Fibroblast of gingiva (primary cell): ENCODE measurements at places on chromosomes 2 and 18.
A peak's percentile ranks its signal among the peaks of the same experiment; 100 is the strongest.

- no peak for DNase-seq
These were observed 79.2 kb downstream of the SLC25A12 start for GRCh38 chr2:171814883-171815282.

DNA sequence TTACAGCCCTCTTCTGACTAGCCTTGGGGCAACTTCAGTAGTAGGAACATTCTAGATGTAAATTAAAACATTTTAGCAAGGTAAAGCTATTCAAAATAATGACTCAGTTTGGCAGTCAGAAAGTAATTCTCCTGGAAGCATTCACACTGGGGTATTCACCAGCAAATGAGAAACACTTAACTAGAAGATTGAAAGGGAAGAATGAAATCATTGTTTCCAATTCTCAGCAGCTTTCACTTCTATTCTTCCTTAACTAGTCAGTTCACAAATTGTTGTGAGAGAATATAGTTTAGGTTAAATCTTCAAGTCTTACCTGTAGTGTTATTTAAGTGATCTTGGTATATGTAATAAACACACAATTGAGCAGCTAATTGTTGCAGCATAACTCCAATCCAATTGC lies 1135.6 kb upstream of the FAM98A start:
- DNase-seq, result no peak

GRCh38 chr18:54381640-54382039 lies 23.9 kb downstream of the C18orf54 start:
- no peak for DNase-seq

DNA sequence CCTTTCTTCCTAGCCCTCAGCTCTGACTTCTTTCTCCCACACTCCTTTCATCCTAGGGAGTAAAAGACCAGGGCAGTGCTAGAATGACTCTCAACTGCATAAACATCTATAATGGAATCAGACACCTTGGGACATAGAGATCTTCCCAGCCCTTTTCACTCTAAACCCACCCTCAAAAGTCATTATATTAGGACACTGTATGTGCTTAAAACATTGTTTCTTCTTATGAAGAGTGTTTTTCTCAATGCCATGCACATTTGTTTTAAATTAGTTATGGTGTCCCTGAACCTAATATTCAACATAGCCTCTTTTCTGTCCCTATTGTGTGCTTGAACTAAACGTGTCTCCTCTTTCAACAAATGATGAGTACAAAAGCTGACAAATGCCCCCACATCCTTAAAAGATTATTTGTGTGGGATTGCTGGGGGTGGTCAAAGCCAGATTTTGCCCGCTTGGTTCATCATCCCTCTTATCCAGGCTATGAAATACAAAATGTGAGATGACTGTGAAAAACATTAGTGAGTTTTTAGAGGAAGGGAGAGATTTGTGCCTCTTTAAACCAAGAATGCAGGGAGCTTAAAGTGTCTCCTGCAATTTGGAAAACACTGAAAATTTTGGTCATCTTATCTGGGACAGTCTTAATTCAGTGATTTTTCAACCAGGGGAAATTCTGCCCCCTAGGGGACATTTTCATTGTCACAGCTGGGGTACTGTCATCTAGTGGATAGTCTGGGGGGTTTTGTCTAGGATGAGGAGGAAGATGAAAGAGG lies 29.0 kb downstream of the SERPINB5 start:
- no peak for DNase-seq

- no peak for DNase-seq
These were observed 1322.9 kb upstream of the TMEFF2 start for GRCh38 chr2:193517615-193518014.

DNA sequence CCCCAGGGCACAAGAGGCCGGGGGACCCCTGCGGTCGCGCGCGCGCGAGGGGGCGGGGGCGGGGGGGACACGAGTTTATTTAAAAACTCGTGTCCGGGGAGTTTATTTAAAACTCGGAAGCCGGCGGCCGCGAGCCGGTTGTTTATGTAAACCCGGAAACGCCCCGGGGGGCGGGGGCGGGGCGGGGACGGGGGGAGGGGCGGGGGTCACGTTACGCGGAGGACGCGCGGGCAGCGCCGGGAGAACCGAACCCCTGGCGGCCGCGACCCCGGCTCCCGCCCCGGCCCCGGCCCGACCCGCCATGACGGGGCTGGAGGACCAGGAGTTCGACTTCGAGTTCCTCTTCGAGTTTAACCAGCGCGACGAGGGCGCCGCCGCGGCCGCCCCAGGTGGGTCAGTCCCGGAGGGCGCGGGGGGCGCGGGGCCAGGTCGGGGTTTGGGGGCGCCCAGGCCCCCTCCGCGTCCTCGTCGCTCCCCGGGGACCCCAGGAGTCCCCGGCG lies 4.4 kb downstream of the NFATC1 start:
- no peak for DNase-seq

- no peak for DNase-seq
These were observed 213.9 kb downstream of the TFCP2L1 start for GRCh38 chr2:121071034-121071504.

GRCh38 chr2:127664895-127665225 lies 10.5 kb downstream of the LIMS2 start:
- no peak for DNase-seq

DNA sequence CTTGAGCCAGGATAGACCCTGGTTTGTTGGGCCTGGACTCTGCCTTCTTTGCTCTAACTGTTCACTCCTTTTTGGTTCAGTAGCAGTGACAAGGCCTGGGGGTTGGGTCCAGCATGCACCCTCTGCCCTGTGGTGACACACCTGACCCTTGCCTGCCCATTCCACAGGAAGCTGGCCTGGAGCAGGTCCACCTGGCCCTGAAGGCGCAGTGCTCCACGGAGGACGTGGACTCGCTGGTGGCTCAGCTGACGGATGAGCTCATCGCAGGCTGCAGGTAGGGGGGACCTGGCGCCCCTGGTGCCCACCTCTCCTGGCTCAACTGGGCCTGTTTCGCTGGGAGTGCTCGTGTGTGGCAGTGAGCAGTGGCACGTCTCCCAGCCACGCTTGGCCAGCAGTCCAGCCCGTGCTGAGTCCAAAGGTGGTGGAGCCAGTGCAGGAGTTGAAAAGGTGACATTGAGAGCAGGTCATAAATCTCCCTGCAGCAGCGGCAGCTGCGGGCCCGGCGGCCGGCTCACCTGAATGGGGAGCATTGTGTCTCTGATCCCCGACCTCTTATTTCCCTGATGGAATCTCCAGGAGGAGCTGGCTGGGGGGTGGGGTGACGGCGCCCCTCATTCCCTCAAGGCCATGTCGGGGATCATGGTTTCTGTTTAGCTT lies 102.6 kb downstream of the DYSF start:
- DNase-seq, result no peak

DNA sequence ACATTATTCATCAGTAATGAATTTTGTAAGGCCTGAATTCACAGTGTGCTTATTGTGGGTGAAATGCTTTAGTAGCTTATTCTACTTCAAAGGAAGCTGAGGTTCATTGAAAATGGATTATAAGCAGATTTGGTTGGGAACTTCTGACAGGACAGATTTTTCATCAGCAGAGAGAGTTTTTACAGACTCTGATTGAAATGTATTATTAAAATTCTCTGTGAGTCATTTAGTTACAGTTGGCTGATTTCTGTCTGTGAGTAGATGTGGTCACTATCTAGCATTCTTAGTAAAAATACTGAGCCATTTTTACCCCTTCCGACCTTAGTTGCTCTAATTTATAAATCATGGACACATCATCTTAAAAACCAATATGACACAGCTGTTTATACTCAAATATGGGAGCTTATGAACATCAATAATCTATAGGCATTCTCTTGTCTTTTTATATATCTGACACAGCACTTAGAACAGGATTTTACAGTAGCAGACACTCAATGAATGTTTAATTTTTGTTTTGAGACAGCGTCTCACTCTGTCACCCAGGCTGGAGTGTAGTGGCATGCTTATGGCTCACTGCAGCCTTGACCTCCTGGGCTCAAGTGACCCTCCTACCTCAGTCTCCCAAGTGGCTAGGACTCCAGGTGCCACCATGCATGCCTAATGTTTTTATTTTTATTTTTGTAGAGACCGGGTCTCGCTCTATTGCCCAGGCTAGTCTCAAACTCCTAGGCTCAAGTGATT lies 239.6 kb downstream of the BABAM2 start:
- peak; percentile 20 for DNase-seq

GRCh38 chr2:79985571-79985970 lies 319.0 kb downstream of the LRRTM1 start:
- no peak for DNase-seq

GRCh38 chr2:85089585-85089984 lies 43.6 kb upstream of the TCF7L1 start:
- no peak for DNase-seq

GRCh38 chr2:150472511-150472899 lies 15.0 kb downstream of the RND3 start:
- DNase-seq, result peak; percentile 68

DNA sequence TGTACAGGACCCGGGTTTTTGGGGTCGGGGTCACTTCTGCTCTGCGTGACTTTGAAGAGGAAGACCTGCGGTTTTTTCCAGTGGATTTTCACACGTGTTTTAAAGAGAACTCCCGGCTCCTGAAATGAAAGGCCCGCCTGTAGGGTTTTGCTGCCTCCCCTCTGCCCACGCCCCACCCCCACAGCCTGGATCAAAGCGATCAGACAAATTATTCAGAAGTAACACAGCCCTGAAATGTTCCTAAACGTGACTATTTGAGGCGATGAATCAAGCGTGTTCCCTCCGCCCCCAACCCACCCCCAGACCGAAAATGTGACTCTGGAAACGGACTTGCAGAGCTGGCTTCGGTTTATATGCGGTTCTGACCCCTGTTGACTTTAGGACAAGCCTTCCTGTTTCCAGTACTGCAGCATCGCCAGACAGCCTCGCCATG lies 28.7 kb upstream of the SMIM21 start:
- no peak for DNase-seq

GRCh38 chr2:152523091-152523490 lies 188.1 kb downstream of the FMNL2 start:
- peak; percentile 43 for DNase-seq

DNA sequence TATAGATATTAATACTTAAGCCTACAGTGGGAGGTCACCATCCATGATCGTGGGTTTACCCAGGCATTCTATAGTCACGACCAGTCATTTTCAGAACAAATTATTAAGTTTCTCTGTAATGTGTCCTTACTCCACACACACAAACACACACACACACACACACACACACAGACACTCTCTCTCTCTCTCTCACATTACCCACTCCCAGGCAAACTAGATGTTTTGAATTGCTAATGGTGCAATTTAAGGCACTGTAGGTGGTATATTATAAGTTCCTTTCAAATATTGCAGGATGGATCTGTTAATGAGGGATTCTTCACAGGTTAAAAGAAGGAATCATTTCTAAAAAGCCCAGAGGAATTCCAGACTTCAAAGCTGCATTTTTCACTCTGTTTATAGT lies 657.8 kb downstream of the MBD2 start:
- no peak for DNase-seq

- peak; percentile 50 for DNase-seq
These were observed 104.0 kb downstream of the COBLL1 start for GRCh38 chr2:164737612-164738081.

DNA sequence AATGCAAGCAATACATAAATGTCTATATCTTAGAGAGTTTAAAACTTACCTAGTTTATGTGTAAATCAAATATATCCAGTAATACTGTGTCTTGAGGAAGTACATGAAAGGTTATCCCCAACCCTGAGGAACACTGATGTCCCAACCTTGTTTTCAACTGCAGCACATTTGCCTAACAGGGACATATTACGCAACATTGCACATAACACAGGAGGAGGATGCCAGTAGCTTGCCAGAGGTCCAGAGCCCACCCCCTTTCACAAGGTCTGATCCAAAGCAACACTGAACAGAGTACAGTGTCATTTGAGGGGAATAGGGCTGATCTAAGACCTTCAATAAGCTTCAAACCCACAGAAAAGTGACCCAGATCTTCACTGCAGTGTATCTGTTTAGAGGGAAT lies 678.5 kb downstream of the ARHGAP15 start:
- DNase-seq, result peak; percentile 79

GRCh38 chr2:226526716-226527115 lies 272.9 kb downstream of the IRS1 start:
- DNase-seq, result no peak

- DNase-seq, result no peak
These were observed 128.5 kb upstream of the LGALSL start for GRCh38 chr2:64325477-64325851.

GRCh38 chr2:22697054-22697788 lies 687.8 kb upstream of the KLHL29 start:
- DNase-seq, result no peak

GRCh38 chr2:96523659-96524481 lies 12.7 kb upstream of the ARID5A start:
- DNase-seq, result peak; percentile 85

GRCh38 chr2:152432765-152433164 lies 97.8 kb downstream of the FMNL2 start:
- no peak for DNase-seq

DNA sequence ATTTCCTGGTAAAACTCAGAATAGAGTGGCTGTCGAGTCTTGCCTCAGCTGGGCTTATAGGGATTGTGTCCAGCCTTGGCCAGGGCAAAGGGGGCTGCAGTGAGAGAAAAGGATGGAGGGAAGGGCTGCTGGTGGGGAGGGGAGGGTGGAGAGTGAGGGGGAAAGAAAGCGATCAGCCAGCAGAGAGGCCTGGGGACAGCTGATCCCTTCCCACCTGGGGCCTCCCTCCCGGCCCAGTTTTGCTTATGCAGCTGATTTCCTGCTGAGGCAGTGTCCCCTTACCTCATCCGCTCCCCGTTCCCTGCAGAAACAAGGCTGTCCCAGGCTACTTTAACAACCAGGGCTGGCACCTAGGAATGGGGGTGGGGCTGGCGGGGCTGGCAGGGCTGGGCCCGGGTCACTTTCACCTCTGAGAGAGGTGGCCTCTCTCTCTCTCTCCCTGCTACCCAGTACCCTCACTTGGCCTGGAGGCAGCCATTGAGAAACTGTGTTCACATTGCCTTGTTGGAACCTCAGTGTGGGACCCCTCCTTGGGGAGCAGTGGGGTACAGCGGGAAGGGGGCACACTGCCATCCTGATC lies 12.2 kb upstream of the GMPPA start:
- DNase-seq, result no peak
